Smooth muscle cell of bladder (primary cell): ENCODE measurements at places on chromosomes 11 and 22. TPM values are rescaled to one million over a fixed set of nuclear protein-coding genes. Genes with fewer than 3 reads are reported as not detected.

Gene KCNJ4
- total RNA-seq, result not detected in 2 replicates

Gene OR52J3
- not detected in 2 replicates for total RNA-seq

Gene ALDH3B2
- total RNA-seq, result not detected in 2 replicates

Gene NCR3LG1
- 4.3 and 5.0 TPM in 2 replicates for total RNA-seq

Gene TSGA10IP
- not detected in 2 replicates for total RNA-seq

Gene MN1
- 0.85 and 2.4 TPM in 2 replicates for total RNA-seq

Gene POU2AF3
- total RNA-seq, result 0.14 TPM in 1 of 2 replicates, not detected in the other

Gene TIMP3
- 82.1 and 109 TPM in 2 replicates for total RNA-seq

Gene EML3
- 12.8 and 14.3 TPM in 2 replicates for total RNA-seq

Gene PICALM
- total RNA-seq, result 190 and 231 TPM in 2 replicates

Gene APOA4
- not detected in 2 replicates for total RNA-seq

Gene TESMIN
- under 0.01 TPM in 1 of 2 replicates, not detected in the other for total RNA-seq

Gene SULT4A1
- total RNA-seq, result 0.09 and 0.14 TPM in 2 replicates

Gene THY1
- total RNA-seq, result 154 and 200 TPM in 2 replicates

Gene KRTAP5-7
- total RNA-seq, result not detected in 2 replicates

Gene OR5B21
- 0.14 TPM in 1 of 2 replicates, not detected in the other for total RNA-seq

Gene IRAG1
- total RNA-seq, result 14.4 and 22.9 TPM in 2 replicates

Gene ZNHIT2
- 6.3 and 7.5 TPM in 2 replicates for total RNA-seq

Gene OR2AT4
- not detected in 2 replicates for total RNA-seq

Gene LZTR1
- 38.7 and 54.8 TPM in 2 replicates for total RNA-seq

Gene SESN3
- 17.4 and 22.9 TPM in 2 replicates for total RNA-seq

Gene TRIM29
- total RNA-seq, result 0.57 and 1.1 TPM in 2 replicates

Gene ZNF215
- 3.1 and 4.3 TPM in 2 replicates for total RNA-seq

Gene FOLR3
- 0.14 and 1.2 TPM in 2 replicates for total RNA-seq

Gene ASRGL1
- total RNA-seq, result 0.28 and 0.37 TPM in 2 replicates

Gene FANCF
- total RNA-seq, result 5.5 and 6.7 TPM in 2 replicates

Gene JAML
- total RNA-seq, result not detected in 2 replicates

Gene SMCO4
- 8.0 and 11.7 TPM in 2 replicates for total RNA-seq

Gene GAS2
- 0.65 and 0.85 TPM in 2 replicates for total RNA-seq

Gene TMA7B
- total RNA-seq, result not detected in 2 replicates

Gene TOP3B
- total RNA-seq, result 13.2 and 18.5 TPM in 2 replicates

Gene LMNTD2
- total RNA-seq, result 0.28 TPM in 2 replicates

Gene CARD16
- total RNA-seq, result 25.2 and 38.7 TPM in 2 replicates

Gene FOLH1
- 0.14 and 0.46 TPM in 2 replicates for total RNA-seq

Gene MS4A2
- not detected in 2 replicates for total RNA-seq

Gene DNAJB7
- total RNA-seq, result not detected in 2 replicates

Gene C11orf52
- total RNA-seq, result 0.83 TPM in 1 of 2 replicates, not detected in the other

Gene C11orf91
- not detected in 2 replicates for total RNA-seq

Gene CNGA4
- under 0.01 and 0.09 TPM in 2 replicates for total RNA-seq

Gene KDM4D
- total RNA-seq, result 0.37 and 0.43 TPM in 2 replicates

Gene CASP1
- 29.3 and 42.1 TPM in 2 replicates for total RNA-seq

Gene OR5P2
- not detected in 2 replicates for total RNA-seq

Gene IGLL1
- total RNA-seq, result not detected in 2 replicates

Gene F2
- total RNA-seq, result 0.14 and 0.18 TPM in 2 replicates

Gene CSF2RB
- total RNA-seq, result 0.09 TPM in 1 of 2 replicates, not detected in the other

Gene HTR3B
- not detected in 2 replicates for total RNA-seq

Gene NEFH
- 0.09 and 0.14 TPM in 2 replicates for total RNA-seq

Gene OR52I1
- not detected in 2 replicates for total RNA-seq
